Cortex of kidney (tissue), 1 donor: ENCODE measurements at places on chromosomes 1 and 21.

GRCh38 chr1:18721041-18721440, 90.4 kb downstream of the PAX7 start:
- DNase-seq: no peak

DNA sequence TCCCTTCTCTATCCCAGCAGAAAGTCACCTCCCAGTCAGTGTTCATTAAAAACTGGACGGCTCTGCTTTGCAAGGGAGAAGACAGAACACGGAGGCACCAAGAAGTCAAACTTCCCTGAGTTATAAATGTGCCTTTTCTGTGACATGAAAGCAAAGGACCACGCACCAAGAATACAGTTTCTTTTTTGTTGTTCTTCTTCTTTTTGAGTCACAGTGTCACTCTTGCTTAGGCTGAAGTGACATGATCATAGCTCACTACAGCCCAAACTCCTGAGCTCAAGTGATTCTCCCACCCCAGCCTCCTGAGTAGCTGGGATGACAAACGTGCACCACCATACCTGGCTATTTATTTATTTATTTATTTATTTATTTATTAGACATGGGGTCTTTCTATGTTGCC, 22.7 kb downstream of the GLUL start:
- DNase-seq: no peak

DNA sequence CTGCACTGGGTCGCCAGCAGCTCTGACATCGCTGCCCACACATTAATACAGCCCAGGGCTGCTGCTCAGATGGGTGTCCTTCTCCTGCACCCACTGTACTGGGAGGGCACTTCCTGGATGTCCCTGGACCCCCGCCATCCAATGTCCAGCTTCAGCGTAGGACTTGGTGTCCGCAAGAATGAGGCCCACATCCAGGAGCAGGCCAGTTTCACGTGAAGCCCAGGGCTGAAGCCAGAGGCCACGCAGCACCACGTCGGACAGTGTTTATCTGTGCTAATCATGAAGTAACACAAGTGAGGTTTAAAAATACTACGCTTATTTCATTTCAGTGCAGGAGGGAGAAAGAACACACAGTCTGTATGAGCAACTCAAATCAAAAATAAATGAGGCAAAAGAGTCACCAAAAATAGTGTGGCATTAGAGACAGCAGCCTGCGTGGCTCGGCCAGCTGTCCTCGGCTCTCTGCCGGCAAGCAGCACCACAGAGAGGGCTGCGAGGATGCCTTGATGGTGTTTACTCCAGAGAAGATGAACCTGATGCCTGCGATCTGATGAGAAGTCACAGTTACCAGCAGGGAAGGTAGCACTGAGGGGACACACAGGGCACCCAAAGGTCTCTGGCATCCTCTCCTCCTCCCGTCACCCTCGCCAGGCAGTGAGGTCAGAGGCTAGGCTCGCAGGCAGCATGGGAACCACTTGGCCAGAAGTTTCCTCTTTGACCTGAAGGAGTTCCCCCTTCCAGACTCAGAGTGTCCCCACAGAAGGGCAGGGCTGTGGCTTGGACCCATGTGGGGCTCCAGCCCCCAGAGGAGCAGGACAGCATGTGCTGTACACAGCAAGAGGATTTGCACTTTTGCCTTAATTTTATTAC, 22.1 kb upstream of the NPHP4 start:
- no peak for DNase-seq

GRCh38 chr1:182608845-182609610, 4.8 kb upstream of the RGS16 start:
- DNase-seq: no peak
